ENCODE measurements at places on chromosomes 5 and 9.

- no peak for DNase-seq
Measured at GRCh38 chr5:154205441-154206117, 15.0 kb downstream of the GALNT10 start.

DNA sequence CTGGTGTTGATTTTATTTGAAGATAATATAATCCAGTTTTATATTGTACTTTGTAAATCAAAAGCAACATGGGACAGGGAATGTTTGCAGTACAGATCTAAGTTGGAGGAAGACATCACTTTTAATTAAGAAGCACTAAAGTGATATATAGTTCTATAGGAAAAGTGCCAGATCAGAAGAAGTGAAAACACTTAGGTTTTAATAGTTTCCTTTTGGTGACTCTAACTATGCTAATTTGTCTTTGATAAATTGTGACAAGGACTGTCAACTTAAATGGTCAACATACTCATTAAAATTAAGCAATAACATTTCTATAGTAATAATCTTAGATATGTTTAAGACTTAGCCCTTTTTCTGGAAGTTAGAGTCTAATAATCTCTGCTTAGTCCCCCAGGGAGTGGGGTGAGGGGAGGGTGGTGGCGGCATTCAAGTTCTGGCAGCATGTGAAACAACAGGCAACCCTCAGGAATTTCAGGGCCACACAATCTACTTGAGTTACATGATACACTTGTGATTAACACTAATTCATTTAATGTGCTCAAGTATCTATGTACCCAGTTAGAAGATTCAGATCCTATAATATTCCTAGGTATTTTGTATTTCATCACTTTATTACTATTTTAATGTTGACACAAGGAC, 1026.5 kb downstream of the NR2F1-AS1 start:
- DNase-seq, result no peak

- no peak for DNase-seq
Measured at GRCh38 chr9:28923351-28923750, 1350.1 kb upstream of the C9orf72 start.

- no peak for DNase-seq
Measured at GRCh38 chr5:9722601-9723180, 92.5 kb upstream of the TAS2R1 start.

GRCh38 chr5:133408322-133408721, 204.0 kb downstream of the FSTL4 start:
- no peak for DNase-seq

DNA sequence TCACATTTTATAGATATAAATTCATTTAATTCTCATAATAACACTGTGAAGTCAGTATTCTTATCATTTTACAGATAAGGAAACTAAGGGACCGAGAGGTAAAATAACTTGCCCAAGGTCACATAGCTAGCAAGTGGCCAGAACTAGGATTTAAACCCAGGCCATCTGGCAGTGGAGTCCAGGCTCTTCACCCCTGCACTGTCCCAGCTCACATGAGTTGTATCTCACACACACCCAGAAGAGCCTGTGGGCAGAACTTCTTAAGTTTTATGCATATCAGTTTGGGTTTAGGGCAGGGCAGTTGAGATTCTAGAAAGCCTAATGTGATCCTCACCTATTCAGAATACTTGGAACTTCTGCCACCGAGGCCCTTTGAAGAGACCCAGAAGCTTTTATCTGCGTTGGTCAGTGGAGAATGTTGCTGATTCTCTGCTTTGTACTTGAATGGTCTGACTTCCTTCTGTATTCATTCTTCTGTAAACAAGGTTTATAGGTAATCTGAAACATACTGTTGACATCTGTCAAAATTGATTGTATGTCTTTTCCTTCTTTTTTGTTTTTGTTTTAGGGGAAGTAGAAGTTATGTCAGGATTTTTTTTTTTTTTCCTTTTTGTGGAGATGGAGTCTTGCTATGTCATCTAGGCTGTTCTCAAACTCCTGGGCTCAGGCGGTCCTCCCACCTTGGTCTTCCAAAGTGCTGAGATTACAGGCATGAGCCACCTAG, 75.8 kb downstream of the KIAA1958 start:
- no peak for DNase-seq

- DNase-seq, result no peak
Measured at GRCh38 chr5:142715291-142715690, 29.4 kb upstream of the FGF1 start.

- DNase-seq, result no peak
Measured at GRCh38 chr9:12305211-12305610, 388.0 kb upstream of the TYRP1 start.

DNA sequence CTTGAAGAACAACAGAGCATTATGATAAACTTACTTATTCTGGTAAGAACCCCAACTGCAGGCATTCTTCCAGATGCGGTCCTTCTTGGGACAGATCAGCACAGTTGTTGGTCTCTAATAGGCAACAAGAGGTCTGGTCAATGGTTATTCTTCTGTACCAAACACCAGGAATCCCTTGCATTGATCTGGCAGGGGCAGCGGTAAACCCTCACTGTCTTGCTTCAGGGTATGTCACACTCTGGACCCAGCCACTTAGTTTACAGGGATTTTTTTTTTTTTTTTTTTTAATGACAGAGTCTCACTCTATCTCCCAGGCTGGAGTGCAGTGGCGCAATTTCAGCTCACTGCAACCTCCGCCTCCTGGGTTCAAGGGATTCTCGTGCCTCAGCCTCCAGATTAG, 1.3 kb upstream of the FAM193B start:
- DNase-seq, result no peak

DNA sequence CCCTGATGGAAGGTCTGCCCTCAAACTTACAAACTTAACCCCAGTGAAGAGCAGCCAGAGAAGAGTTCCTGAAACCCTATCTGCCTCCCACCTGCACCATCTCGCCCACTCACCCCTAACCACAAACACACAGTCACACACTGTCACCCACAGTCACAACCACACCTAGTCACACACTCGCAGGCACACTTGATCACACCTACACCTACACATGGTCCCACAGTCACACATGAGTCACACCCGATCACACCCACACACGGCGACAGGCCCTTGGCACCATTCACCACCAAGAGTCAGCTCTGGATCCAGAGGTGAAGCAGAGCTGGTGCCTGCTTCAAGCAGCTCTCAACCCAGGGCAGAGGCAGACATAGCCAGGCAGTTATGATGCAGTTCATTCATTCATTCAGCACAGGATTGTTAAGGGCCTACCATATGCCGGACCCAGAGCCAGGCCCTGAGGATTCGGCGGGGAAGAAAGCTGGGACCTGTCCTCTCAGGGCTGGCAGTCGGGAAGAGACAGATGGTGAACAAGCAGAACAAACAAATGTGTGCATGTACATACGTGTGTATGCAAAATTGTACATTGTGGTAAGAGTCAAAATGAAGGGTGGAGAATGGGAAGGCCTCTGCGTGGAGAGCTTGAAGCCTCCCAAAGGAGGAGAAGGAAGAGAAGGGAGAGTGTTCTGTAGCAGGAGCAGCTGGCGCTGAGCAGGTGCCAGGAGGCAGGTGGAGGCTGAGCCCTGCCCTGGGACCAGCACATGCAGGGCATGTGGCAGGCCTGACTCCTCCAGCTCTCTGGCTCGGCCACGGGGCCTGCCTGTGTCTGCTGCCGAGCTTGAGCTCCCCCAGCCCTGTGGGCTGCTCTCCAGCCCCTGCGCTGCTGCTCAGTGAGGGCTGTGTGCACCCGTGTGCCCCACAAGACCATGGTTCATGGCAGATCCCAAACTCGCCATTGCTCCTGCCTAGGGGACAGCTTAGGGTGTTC, 6.4 kb downstream of the TSPAN17 start:
- no peak for DNase-seq

GRCh38 chr9:124810663-124811355, 33.9 kb downstream of the OLFML2A start:
- no peak for DNase-seq

GRCh38 chr5:86983208-86983607, 284.5 kb upstream of the RASA1 start:
- no peak for DNase-seq

- DNase-seq, result no peak
Measured at GRCh38 chr5:55176176-55176818, 3.3 kb upstream of the CDC20B start.

GRCh38 chr5:82257247-82257646, 20.9 kb downstream of the RPS23 start:
- DNase-seq, result no peak

DNA sequence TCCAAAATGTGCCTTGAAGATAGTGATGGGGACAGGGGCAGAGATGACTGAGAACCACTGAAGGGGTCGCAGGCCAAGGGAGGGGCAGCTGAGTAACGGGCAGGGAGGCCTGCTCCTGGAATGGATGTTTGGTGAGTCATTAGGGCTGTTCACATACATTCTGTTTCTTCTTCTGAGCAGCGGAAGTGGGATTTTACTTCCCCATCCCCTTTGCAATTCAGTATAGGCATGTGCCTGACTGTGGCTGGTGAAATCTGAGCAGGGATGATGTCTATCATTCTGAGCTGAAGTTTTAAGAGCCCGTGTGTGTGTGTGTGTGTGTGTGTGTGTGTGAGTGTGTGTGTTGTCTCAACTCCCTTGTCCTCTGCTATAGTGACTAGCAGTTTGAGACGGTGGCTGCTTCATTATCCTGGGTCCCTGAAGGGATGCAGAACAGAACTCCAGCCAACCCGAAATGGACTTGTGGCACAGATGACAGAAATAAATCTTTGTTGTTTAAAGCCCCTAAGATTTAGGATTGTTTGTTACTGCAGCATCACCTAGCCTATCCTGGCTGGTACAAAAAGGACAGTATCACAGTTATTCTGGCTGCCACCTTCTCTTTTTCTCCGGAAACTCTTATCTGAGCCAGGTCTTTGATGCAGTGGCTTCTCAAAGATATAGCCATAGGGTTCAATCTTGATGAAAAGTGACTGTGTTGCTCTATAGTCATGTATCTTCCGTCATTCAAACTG, 29.2 kb upstream of the TGFBI start:
- no peak for DNase-seq

DNA sequence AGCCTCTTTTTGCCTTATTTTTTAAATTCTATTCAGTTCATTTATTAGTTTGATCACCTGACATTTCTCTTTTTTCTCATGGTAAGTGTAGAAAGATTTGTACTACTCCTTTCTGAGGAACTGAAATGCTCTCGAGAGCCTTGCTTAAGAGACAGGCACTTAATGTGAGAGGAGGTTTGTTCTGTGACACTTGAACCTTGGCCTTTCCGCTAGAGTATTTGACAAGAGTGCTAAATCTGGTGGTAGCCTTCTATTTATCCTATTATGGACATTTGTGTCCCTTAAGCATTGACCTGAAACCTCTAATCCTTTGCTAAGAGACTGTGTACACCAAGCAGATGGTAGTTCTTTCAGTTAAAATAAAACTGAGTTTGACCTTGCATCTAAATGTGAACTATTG, 805.0 kb upstream of the PTPRD start:
- DNase-seq, result no peak

GRCh38 chr9:126000256-126000655, 253.1 kb downstream of the PBX3 start:
- no peak for DNase-seq

DNA sequence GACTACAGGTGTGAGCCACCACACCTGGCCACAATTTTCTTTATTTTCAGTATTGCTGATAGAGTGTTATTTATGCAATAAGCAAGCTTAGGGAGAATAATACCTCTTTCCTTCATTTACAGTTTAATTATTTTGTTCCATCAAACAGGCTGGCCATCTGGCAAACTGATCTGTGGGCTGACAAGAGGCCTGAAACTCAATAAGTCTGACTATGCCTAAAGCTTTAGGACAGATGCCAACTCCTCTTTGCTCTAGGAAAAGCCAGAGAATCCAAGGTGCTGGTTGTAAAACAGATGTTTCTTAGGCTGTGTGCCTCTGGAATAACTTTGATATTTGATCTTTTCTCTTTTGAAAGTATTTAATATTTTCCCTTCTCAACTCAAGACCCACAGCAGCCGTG, 98.4 kb downstream of the TARS1 start:
- DNase-seq, result no peak

DNA sequence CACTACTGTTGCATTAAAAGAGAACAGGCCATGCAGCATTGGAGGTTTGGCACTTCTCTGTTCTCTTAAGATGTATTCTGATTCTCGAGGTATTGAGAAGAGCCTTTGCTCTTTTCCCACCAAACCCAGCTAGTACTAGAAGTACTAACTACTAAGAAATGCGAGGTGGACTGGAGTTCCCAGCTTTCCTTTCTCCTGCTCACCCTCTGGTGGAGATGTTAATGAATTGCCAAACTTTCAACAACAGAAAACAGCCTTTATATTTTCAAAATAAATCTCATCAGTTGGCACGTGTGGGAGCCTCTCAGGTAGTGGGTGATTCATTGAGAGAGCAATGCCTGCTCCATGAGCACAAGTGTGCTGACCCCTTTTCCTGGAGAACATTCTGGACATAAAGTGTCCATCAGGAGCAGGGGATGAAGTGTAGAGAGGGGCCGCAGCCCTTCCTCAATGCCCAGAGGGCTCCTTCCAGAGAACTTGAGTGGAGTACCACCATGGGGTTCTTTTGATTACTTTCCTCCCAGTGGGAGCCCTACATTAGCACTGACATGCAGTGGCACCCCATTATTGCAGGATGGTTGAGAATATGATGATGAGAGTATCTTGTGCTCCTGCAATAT, 45.7 kb downstream of the TMEM174 start:
- DNase-seq, result no peak

- no peak for DNase-seq
Measured at GRCh38 chr9:82183181-82183860, 194.7 kb downstream of the SPATA31D1 start.

DNA sequence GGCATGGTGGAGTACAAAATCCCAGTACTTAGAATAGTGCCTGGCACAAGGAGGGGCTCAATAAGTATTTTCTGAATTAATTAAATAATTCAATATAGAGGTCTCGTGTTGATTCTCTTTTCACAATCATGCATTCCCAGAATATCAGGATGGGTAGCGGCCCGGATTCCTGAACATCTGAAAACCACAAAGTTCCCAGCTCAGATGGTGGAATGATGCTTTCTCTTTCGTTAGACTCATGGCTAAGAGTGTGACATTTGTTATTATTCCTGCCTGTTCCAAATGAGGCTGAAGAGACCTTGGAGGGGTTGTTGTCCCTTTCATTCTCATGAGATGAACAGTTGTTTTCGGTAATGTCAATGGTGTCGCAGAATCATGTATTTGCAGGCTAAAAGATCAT, 95.4 kb upstream of the LIFR start:
- no peak for DNase-seq

GRCh38 chr5:35313291-35313690, 83.0 kb upstream of the PRLR start:
- peak; percentile 85 for DNase-seq

- no peak for DNase-seq
Measured at GRCh38 chr5:11595045-11595444, 309.2 kb downstream of the CTNND2 start.

DNA sequence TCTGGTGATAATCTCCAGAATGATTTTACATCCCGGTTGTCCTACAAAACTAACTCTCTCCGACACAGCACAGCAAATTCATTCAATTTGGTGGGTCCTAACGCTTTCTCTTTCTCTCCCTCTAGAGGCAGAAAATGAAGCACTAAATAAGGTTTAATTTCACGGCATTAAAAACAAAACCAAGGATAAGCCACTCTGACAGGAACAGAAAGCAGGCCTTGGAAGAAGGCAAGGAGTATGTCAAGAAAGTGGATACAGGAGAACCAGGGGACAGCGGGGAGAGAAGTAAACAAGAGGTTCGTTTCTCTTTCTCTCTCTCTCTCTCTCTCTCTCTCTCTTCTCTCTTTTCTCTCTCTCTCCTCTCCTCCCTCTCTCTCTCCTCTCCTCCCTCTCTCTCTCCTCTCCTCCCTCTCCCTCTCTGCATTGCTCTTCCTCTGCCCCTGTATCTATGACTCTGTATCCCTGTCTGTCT, 49.8 kb downstream of the EBF1 start:
- no peak for DNase-seq

Data from HS-5 (cell line).